D341Med (cell line): ENCODE measurements at places on chromosomes 2 and 18.

DNA sequence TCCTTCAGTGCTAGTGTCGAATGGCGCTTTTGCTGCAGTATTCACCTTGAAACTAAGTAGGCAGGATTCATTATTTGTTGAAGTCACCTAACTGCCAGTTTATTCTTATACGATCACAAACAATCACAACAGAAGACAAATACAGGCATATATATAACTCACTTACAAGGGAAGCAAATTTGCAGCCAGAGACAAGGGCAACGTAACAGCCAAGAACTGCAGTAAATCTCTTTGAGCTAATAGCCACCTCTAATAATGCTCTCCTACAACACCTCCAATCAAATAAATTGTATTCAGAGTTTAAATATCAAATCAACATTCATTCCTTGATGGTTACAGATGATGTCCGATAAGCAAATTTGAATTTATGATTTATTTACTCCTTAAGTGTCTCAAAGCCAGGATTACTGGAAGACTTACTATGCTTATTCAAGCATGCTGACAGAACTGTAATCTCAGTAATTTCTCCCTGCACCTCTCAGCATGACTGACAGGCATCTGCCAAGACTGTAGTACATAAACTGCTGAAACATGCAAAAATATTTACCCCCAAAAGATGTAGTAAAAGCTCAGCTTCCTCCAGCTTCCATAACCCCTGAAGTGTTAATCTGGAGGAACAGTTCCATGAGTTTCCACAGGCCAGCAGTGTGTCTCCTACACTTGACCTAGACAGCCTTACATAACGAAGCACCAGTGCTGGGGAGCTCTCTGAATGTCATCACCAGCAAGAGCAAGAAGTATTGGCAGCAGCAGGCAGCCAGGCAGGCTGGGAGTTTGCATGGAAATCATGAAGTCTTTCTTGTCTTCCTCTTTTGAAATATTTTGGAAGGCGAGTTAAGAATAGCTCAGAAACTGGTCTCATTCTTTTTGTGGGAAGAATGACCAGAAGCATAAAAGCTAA, 20.9 kb upstream of the SCN1A start:
- DNase-seq, result no peak

DNA sequence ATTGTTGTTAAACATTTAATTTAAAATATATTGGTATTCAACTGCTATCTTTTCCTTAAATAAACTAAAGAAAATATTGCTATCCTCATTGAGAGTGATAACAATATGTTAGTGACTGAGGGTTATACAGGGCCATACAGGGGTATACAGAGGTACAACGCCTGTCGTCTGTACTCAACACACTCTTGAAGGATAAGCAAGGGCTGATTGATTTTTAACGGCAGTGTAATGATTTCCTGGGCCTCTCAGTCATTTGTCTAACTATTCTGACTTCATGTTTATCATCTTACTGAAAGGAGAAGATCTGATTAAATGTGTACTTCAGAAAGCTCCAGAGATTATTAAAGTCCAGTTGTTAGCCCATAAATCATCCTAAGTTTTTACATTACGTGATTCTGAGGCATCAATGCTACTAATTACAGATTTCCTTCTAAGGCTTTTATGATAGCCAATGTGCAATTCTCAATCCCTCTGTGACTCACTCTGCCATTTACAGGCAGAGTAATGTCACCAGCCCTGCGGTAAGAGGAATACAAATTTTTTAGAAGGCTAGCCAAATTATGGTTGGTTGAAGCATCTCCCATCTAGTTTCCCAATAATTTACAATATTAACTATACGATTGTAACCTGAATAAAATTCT, 893.0 kb upstream of the CHAC2 start:
- DNase-seq, result no peak

- no peak for DNase-seq
Measured at GRCh38 chr2:160054984-160055725, 7.3 kb downstream of the PLA2R1 start.

DNA sequence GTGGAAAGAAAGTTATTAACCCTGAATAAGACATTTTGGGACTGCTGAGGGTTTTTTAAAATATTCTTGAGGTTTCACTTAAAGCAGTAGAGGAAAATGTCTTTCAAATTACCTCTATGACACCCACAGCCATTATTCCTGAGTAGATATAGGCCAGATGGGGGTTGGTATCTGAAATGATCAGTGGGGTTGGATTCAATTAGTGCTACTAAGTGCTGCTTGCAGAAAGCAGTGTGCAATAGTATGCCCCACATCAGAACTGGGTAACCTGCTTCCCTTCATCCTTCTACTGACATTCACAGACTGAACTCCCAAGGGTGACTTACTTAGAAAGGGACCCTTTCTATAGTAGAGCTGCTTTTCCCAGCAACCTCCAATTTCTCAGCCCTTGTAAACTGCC, 7.3 kb upstream of the ETAA1 start:
- no peak for DNase-seq

DNA sequence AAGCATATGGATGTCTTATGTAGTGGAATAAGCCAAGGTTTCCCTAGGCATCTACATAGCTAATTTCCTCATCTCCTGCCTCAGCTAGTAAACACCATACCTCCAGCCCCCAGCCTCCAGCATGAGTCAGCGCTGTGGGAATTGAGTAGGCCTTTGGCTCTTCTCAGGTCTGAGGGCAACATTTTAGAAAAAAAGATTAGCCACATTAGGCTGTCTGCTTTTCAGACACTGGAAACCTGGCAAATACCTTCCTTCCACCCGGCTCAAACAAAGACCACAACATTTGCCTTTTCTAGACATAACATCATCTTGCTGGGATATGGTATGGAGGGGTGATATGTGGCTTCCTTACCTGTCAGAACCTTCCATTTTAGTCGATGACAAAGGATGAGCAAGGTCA, 6.1 kb upstream of the CCDC195 start:
- DNase-seq, result no peak
